ENCODE measurements at places on chromosomes 5 and 9.

- peak; percentile 98 for DNase-seq
Observed at GRCh38 chr5:23507278-23507685, at the start of gene PRDM9. TSS of gene PRDM9 (plus strand) at chr5:23507609. CDS start at chr5:23509034, 1,425 bp downstream.

DNA sequence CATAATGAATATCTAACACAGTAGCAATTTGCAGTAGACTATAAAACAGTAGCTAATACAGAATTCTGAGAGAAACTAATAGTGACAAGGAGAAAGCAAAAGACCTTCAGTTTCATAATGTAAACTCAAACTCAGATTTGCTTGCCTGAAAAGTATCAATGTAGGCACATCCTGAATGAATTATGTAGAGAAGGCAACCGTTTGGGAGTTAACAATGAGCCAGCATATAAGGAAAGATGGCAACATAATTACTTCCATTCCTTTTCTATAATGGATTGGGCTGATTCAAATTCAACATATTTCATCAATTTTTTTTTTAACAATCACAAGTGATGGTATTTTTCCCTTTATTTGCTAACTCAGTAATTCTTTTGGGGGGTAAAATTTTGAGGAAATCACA, 261.6 kb downstream of the SEMA5A start:
- DNase-seq, result no peak

- DNase-seq, result no peak
Observed at GRCh38 chr9:130254747-130255630, 10.6 kb upstream of the HMCN2 start.

- DNase-seq, result no peak
Observed at GRCh38 chr9:128946571-128947276, 679 bp downstream of the DOLK start.

- no peak for DNase-seq
Observed at GRCh38 chr9:96367943-96368342, 15.6 kb downstream of the SLC35D2 start.
